Osteoblast (primary cell): ENCODE measurements at places on chromosomes 7 and 10. TPM values are rescaled to one million over a fixed set of nuclear protein-coding genes. Genes with fewer than 3 reads are reported as not detected.

NSUN5 gene
- total RNA-seq, result 17.0 and 17.1 TPM in 2 replicates

UNCX gene
- total RNA-seq, result not detected in 2 replicates

BRI3 gene
- 95.9 and 113 TPM in 2 replicates for total RNA-seq

CYTH3 gene
- total RNA-seq, result 89.4 and 94.3 TPM in 2 replicates

ASZ1 gene
- total RNA-seq, result not detected in 2 replicates

DGKI gene
- total RNA-seq, result 19.2 and 23.3 TPM in 2 replicates

AKR1B15 gene
- total RNA-seq, result 0.29 and 0.36 TPM in 2 replicates

DPY19L1 gene
- 27.1 and 36.2 TPM in 2 replicates for total RNA-seq

GPNMB gene
- total RNA-seq, result 380 and 480 TPM in 2 replicates

COL1A2 gene
- total RNA-seq, result 8,305 and 11,912 TPM in 2 replicates

FKBP6 gene
- total RNA-seq, result not detected in 2 replicates

LLCFC1 gene
- not detected in 2 replicates for total RNA-seq

ARMC3 gene
- under 0.01 TPM in 1 of 2 replicates, not detected in the other for total RNA-seq

MBL2 gene
- under 0.01 TPM in 2 replicates for total RNA-seq

TUBB8 gene
- not detected in 2 replicates for total RNA-seq

GNAT3 gene
- not detected in 2 replicates for total RNA-seq

CAV2 gene
- 62.8 and 67.3 TPM in 2 replicates for total RNA-seq
